Astrocyte of the spinal cord (primary cell): ENCODE measurements at places on chromosomes 16 and 17.

DNA sequence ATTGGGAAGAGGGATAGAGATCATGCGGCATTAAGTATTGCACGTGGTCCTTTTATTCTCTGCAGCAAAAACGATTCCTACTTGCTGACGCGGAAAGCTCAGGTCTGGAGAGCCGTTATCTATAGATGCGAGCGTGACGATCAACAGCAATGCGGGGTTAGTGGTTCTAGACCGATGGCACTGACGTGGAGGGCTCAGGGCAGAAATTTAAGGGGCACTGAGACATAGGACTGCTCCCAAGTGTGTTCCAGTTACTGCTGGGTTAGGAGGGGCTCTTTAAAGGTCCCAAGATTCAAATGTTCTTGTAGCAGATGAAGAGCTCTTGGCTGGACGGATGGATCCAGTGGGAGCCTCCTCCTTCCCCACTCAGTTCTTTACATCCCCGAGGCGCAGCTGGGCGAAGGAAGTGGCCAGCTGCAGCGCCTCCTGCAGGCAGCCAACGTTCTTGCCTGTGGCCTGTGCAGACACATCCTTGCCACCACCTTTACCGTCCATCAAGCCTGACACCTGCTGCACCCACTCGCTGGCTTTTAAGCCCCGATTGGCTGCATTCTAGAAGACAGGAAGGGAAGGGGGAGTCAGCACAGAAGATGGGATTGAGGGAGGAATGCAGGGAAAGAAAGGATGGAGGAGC lies 732 bp upstream of the EXOSC6 start:
- DNase-seq = no peak

DNA sequence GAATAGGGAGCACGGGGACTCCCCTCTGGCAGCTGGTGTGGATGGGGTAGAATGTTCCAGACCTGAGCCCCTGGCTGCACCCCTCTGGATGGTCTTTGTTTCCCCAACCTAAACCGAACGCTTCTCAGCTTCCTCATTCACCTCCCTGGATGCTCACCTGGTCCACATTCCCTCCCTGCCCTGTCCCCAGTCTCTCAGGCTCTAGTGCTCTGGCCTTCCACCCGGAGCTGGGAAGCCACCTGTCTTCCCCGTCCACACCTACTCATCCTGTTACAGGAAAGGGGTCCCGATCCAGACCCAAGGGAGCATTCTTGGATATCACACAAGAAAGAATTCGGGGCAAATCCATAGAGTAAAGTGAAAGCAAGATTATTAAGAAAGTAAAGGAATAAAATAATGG lies 73.5 kb downstream of the CYLD start:
- no peak for DNase-seq

- no peak for DNase-seq
These were observed 11.8 kb downstream of the MARCHF10 start for GRCh38 chr17:62796291-62796690.

DNA sequence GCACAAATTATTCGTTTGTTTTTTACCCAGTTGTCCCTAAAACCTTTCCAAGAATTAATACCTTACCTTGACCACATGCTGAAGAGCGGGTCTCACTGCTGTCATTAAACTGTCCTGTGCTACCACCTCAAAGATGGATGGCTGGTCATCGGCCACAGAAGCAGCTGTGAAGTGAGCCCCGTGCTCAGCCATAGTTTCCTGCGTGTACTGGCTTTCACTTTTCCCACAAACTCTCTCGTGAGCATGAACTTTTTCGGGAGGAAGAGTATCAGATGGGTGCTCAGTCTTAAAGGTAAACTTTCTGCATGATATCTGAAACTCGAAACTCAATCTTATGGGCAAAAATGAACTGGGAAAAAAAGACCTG lies 558 bp downstream of the PEX12 start:
- DNase-seq = peak; percentile 9

DNA sequence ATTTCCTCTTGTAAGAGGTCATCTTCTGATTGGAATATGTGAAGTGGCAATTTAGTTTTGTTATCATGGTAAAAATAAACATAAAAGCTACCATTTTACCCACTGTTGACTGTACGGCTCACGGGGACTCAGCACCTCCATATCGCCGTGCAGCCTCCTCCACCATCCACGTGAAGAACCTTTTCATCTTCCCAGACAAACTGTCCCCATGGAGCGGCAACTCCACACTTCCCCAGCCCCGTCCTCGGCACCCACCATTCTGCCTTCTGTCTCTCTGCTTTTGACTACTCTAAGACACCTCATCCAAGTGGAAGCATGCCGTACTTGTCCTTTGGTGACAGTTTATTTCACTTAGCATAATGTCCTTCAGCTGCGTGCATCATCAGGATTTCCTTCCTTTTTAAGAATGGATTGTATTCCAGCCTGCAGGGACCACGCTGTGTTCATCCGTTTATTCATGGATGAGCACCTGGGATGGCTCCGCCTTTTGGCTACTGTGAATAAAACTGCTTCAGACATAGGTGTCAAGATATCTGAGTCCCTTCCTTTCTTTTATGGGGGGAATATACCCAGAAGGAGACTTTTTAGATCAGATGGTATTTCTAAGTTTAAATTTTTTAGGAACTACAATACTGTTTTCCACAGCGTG lies 14.3 kb downstream of the FBXO31 start:
- DNase-seq = no peak

GRCh38 chr16:50377001-50377400 lies 8.2 kb upstream of the BRD7 start:
- DNase-seq = no peak

GRCh38 chr16:81384006-81384405 lies 60.6 kb upstream of the CMIP start:
- peak; percentile 71 for DNase-seq

- no peak for DNase-seq
These were observed 61.8 kb downstream of the BAIAP2 start for GRCh38 chr17:81096741-81097133.

- peak; percentile 59 for DNase-seq
These were observed 211.8 kb downstream of the ZNF423 start for GRCh38 chr16:49644145-49644463.

- no peak for DNase-seq
These were observed 16.5 kb downstream of the CHMP6 start for GRCh38 chr17:81008140-81008539.

DNA sequence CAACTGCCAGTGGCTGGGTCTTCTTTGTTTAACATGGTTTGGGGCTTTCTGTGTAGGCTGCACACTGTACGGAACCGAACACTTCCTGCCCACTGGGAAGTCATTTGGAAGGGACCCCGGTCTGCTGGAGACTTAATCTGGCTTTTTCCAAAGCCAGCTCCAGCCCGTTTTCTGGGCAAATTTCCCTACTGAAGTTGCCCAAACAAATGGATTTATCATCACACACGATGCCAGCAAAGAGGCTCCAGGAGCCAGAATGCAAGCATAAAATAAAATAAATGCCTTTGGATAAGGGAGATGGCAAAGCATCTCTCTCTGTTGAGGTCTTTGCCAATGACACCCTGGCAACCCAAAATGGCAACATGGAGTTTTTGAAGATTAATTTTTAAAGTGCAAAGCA lies 259.9 kb upstream of the IRX3 start:
- no peak for DNase-seq

GRCh38 chr17:18964018-18964351 lies 12.0 kb downstream of the SLC5A10 start:
- no peak for DNase-seq

DNA sequence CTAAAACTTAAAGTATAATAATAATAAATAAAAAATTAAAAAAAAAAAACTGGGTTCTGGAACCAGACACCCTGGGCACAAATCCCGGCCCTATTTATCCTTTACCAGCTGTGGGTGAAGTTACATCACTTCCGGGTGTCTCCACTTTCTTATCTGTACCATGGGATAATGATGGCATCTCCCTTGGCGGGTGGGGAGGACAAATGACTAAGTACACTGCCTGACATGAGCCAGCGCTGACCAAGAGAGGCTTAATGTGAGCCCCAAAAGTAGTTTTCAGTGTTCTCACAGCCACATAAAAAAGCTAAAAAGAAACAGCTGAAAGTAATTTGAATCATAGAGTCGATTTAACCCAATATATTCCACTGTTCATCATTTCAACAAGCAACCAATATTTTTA lies 424.9 kb downstream of the SOX9 start:
- no peak for DNase-seq

DNA sequence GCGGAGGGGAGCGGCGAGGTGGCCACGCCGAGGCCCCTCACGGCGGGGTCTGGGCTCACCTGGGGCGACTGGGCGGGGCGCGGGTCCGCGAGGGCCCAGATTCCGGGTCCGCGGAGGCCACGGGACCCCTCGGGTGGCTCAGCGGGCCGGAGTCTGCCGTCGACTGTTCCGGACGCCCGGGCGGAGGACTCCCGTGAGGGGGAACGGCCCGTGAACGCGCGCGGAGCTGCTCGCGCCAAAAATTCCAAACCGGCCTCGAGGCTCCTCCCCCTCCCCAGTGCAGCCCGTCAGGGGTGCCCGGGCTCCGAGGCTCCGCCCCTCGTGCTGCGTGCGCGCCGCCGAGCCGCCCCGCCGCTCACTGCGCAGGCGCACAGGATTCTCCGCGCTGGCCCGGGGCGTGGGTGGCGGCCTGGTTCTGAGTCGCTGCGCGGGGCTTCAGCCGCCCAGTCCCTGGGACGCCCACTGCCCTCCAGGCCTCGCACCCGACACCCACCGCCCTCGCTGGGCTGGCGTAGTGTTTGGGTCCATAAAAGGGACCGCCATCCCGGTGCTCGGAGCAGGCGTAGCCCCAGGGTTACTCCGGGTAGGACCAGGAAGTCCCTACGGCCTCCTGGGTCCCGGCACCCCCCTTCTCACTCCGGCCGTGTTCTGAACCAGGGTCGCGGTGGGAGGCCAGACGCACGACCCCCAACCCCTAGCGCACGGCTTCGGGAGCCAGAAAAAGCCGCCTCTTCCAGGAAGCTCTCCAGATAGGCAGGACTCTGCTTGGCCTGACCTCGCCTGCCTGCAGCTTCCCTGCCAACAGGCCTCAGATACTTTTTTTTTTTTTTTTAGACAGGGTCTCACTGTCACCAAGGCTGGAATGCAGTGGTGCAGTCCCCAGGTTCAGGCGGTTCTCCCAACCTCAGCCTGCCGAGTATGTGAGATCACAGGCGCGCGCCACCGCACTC lies at the start of gene PKMYT1:
Gene PKMYT1 (minus strand): TSS at position 220 of the 950 bp plus-strand sequence. CDS start 789 bp downstream, outside the sequence.
- peak; percentile 77 for DNase-seq

GRCh38 chr17:50764734-50765149 lies 2.6 kb downstream of the ANKRD40CL start:
- no peak for DNase-seq

DNA sequence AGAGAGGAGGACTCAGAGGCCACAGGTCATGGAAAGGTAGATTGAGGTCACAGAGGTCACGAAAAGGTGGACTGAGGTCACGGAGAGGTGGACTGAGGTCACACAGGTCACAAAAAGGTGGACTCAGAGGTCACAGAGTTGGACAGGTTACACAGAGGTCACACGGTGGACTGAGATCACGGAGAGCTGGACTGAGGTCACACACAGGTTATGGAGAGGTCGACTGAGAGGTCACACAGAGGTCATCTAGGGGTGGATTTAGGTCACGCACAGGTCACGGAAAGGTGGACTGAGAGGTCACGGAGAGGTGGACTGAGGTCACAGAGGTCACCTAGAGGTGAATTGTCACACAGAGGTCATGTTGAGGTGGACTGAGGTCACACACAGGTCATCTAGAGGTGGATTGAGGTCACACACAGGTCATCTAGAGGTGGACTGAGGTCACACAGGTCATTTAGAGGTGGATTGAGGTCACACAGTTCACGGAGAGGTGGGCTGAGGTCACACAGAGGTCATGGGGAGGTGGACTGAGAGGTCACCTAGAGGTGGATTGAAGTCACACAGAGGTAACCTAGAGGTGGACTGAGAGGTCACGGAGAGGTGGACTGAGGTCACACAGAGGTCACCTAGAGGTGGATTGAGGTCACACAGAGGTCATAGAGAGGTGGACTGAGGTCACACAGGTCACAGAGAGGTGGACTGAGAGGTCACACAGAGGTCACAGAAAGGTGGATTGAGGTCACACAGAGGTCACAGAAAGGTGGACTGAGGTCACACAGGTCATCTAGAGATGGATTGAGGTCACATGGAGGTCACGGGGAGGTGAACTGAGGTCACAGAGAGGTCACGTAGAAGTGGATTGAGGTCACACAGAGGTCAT lies 26.7 kb upstream of the JPT2 start:
- DNase-seq = no peak

DNA sequence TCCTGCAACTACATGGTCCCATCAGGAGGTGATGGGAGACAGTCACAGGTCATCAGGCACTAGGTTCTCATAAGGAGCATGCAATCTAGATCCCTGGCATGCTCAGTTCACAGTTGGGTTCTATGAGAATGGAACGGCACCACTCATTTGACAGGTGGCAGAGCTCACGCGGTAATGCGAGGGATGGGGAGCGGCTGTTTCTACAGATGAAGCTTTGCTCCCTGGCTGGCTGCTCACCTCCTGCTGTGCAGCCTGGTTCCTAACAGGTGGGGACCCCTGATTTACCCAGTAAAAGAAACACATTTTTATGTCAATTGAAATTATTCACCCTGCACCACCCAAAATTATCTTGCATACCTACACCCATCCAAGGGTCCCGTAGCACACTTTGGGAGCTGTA lies 42.7 kb upstream of the ZNHIT3 start:
- no peak for DNase-seq

DNA sequence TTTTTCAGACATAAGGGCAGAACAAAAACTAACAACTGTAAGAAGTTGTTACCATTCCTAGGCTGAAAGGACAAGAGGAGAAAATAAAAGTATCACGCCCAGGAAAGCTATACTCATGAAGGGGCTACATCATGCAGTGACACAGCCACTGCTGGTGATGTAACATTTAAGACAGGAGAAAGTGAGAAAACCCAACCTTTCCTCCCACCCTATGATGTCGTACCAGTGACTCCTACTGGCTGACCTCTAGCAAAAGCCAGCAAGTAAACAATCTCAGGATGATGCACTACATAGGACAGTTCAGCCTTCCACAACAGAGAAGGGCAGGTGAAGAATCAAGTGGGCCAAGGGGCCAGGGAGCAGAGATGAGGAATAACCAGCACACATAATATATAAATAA lies 14.0 kb upstream of the OR1E2 start:
- DNase-seq = no peak

DNA sequence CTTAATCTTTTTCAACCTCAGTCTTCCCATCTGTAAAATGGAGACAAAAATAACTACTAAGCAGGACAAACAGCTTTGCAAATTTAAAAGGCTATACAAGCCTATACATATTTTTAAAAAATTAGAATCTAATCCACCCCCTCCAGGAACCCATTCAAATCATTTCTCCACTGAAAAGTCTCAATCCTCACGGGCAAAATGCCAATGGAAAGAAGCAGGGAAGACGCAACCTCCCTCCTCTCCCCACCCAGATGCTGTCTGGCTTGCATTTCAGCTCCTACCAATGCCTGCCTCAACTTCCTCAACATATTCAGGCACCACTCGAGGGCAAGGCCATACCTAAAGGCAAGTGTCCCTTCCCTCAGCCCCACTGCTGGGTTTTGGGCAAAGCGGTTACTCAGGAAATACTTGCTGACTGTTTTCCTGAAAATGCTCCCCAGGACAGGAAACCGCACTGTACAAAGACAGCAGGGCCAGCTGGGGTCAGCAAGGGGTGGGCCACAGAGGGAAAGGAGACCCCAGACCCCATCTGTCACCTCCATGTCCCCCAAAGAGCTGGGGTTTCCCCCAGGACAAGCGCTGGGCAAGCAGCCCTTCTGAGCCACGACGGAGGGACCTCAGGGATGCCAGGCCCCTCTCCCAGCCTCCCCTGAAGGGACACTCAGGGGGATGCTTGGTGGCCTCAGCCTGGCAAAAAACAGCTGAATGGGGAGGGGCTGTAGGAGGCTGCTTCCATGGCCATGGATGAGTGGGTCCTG lies 47.7 kb upstream of the DOC2B start:
- DNase-seq = peak; percentile 11

GRCh38 chr17:83099570-83100181 lies 20.3 kb downstream of the METRNL start:
- DNase-seq = peak; percentile 69
